ENCODE measurements at places on chromosomes 12 and 14.

- no peak for DNase-seq
Measured at GRCh38 chr12:107891967-107892366, 117.5 kb downstream of the ASCL4 start.

DNA sequence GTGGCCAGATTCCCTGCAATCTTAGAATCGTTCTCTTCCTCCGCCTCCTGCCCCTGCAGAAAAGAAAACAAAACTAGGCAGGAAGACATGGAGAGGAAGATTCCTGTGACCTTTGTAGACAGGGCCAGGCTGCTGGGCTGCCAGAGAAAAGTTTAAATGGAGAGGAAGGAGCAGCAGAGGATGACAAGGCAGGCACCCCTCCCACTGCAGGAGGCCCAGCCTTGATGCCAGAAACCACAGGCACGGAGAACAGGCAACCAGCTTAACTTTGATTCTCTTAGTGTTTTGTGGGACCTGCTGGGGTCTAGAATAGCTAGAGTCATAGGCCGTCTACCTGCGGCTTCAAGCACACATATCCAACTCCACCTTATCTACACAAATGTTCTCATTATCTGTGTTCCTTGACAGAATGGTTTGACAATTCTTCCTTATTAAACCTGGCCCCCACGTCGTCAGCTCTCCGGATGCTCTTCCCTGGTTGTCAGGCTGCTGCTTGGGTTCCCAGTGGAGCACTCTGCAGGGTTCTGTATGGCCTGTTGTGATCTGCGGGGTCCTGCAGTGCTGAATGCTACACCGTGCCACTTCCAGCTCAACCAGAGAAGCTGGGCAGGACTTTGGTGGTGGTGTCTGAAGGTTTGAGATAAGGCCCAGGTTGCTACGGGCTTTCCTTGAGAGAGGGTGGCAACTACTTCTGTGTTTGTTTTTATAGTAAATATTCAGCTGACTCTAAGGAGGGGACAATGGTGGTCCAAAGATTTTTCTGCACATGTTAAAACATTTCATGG is 609.5 kb downstream of the AACS start:
- no peak for DNase-seq

DNA sequence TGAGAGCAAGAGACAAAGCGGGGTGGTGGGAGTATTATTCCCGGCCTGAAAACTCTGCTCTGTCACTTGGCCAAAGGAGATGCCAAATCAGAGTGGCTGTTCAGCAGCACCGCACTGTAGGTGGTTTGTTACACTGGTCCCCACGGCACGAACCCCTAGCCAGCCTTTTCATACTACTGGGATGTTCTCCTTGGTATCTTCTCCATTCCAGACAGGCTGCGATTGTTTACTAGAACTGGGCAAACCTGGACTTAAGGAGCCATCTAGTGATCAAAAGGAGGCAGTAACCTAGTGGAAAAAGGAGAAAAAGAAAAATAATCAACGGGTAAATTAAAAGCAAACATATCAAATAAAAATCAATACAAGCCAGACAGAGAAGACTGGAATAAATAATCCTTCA is 58.9 kb upstream of the TMTC2 start:
- DNase-seq: no peak

- no peak for DNase-seq
Measured at GRCh38 chr12:132566516-132567131, 43.8 kb downstream of the LRCOL1 start.

GRCh38 chr12:63305901-63306875 is 155.2 kb upstream of the AVPR1A start:
- no peak for DNase-seq

GRCh38 chr14:71621276-71621675 is 311.0 kb upstream of the RGS6 start:
- DNase-seq: no peak

GRCh38 chr12:10260927-10261326 is 46.7 kb upstream of the KLRD1 start:
- DNase-seq: no peak

- peak; percentile 0 for DNase-seq
Measured at GRCh38 chr12:12927211-12928079, 24.5 kb downstream of the GPRC5D start.

GRCh38 chr12:30622509-30622908 is 73.2 kb downstream of the IPO8 start:
- no peak for DNase-seq

- DNase-seq: no peak
Measured at GRCh38 chr12:52073531-52074381, 4.0 kb downstream of the ATG101 start.

- no peak for DNase-seq
Measured at GRCh38 chr12:68557011-68557730, 53.5 kb upstream of the RAP1B start.

DNA sequence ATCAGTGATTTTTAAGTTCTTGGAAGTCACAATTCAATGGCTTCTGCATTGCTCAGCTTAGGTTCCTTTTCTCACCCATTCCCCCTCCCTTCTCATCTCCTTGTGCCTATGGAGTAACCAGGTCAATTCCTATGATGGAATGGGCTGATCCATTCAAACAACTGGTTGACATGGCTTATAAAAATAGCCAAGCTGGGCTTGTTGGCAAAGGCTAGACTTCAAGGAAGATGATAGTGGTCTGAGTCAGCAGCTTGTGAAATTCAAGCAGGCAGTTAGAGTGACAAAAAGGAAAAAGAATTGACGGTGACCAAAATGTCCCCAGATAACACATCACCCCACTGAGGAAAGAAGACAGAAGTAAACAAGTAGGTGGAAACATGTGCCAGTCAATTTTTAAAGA is 119.9 kb upstream of the PCED1B start:
- DNase-seq: no peak

DNA sequence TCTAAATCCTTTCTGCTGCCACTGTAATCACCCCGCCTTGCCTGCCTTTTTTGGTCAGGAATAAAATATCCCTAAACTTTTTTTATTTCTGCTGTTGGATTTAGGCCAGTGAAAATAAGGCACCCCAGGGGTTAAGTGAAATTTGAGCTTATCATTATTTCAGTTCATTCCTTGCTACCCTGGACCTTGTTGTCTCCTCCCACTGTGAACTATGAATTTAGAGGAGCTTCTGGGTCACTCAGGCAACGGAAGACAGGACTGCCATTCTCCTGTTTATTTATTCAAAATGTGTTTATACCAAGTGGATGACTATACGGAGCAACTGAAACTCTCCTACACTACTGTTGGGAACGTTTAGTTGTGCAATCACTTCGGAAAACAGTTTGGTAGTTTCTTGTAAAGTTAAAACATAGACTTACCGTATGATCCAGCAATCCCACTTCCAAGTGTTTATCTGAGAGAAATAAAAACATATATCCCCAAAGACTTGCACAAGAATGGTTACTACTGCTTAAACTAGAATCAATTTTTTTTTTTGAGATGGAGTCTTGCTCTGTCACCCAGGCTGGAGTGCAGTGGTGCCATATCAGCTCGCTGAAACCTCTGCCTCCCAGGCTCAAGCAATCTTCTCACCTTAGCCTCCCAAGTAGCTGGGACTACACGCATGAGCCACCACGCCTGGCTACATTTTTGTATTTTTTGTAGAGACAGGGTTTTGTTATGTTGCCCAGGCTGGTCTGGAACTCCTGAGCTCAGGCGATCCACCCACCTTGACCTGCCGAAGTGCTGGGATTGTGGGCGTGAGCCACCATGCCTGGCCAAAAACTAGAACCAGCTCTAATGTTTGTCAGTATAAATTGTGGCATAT is 2.3 kb upstream of the TRAFD1 start:
- DNase-seq: no peak

DNA sequence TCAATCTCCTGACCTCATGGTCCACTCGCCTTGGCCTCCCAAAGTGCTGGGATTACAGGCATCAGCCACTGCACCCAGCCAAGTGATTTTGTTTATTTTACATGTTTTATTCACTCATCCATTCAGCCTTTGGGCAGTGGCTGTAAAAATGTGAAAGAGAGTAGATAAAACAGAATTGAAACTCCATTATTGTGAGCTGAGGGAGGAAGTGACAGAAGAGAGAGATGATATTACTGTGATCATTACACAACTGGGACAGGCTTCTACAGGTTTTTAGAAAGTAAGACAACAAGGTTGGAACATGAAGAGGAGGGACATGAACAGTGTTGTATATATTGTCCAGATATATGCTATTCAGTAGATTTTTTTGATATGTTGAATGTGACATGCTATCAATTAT is 25.0 kb downstream of the CREBL2 start:
- DNase-seq: no peak

GRCh38 chr14:99271221-99271941 is 616 bp downstream of the BCL11B start:
- DNase-seq: no peak

DNA sequence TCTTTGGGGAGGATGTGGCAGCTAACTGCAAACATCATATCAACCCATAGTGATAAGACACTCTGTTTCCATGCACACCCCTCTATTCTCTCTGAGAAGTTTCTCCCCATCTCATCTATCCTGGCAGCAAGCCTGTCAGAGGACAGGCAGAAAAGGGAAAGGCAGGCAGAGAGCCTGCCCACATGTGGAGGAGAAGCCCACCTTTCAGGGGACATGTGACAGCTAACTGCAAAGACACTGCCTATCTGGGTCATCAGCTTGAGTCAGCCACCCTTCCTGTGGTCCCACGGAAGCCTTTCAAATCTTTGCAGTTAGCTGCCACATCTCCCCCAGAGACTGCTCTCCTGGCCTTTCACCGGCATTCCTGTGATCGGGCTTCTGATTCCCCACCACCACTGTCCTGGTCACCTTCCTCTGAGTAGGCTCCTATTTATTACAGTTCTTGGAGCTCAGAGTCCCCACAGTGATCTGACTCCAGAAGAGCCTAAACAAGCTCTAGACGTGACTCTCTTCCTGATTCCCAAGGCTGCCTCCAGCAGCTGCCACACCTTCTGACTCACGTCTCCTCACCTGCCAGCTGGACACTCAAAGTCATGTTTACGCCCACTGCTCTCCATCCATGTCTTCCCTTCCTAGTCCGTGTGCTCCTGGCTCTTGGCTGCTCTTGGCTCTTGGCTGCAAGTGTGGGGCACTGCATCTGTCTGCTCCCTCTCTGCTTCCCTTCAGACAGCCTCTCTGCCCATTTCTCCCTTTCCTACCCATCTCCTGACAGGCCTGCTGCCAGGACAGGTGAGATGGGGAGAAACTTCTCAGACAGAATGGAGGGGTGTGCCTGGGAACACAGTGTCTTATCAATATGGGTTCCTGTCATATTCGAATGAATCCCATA is 7.5 kb upstream of the KRT1 start:
- no peak for DNase-seq

DNA sequence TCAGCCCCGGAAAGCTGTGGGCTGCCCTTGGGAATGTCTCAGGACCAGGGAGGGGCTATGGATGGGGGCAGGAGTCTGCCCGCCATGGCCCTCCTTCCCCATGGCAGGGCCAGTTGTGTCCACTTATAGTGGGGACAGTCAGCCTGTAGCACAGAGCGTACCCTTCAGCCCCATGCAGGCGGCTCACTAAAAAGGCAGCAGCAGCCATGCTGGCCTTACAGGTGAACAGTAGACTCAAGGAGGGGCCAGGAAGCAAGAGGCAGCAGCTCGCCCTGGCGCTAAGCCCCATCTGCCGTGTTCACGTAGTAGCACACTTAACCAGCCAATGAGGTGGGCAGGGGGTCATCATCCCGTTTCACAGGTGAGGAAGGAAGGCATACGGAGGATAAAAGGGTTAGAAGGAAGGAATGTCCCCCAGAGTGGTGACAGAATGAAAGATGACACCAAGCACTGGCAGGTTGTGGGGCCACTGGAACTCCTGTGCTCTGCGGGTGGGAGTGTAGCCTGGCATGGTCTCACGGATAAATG is 52.7 kb downstream of the FAM222A start:
- DNase-seq: no peak

DNA sequence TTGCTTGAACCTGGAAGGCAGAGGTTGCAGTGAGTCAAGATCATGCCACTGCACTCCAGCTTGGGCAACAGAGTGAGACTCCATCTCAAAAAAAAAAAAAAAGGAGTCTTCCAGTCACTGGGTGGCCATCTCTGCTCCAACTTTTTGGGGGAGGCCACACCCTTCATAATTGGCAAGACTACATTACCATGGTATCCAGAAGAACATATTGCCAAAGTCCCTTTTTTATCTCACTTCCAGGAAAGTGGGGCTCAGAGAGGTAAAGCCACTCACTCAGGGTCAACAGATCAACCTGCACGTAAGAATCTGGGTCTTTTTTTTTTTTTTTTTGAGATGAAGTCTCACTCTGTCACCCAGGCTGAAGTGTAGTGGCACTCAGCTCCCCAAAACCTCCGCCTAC is 5.0 kb upstream of the CD63 start:
- DNase-seq: no peak

- DNase-seq: no peak
Measured at GRCh38 chr12:111410431-111411184, 4.9 kb downstream of the SH2B3 start.

DNA sequence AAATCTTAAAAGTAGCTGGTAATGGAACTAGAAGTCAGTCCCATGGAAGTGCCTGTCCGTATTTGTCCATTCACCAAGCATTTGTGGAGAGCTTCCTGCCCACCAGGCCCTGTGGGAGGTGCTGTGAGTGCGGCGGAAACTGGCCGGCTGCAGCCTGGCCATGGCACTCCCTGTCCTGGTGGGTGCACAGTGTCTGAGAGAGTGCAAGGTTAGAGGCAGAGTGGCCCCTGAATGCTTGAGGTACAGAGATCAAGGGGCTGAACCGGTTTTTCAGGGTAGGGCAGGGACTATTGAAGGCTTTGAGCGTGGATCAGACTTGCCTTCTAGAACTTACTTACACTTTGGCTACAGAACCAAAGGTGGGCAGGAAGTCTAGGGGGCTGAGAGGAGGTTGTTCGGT is 92.9 kb downstream of the ESR2 start:
- no peak for DNase-seq

DNA sequence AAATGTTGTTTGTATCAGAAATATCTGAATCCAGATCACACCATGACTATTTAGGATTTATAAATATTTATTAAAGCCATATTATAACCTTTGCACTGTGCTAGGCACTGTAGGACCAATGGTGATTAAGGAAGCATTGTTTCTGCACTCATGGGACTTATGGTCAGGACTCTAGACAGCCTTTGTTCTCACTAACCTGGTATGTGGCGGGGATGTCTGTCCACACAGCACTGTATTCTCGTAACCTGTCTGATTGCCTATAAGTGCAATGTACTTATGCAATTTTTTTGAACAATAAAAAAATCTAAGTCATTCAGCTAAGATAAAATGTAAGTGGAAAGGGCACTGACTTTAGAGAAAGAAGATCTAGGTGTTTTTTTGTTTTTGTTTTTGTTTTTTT is 6.7 kb upstream of the SSPN start:
- DNase-seq: no peak

DNA sequence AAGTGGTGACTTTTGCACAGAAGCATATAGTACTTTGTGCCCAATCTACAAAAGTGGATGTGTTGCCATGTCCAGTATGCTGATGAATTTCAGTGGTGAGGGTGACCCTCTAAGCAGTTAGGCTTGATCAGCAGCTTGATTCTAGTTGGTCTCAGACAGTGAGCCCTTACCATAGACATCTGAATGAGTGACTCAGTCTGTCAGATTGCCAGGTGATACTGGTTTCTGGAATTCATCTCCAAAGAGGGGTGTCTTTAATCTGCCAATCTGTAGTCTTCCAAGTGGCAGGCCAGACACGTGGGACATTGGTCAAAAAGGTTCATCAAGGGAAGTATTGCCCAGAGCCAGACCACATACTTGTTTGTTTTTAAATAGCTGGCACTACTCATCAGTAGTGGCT is 187.4 kb upstream of the SLC16A7 start:
- DNase-seq: no peak
